Right lung (tissue), 10 donors: ENCODE measurements at places on chromosomes 5 and 9.

DNA sequence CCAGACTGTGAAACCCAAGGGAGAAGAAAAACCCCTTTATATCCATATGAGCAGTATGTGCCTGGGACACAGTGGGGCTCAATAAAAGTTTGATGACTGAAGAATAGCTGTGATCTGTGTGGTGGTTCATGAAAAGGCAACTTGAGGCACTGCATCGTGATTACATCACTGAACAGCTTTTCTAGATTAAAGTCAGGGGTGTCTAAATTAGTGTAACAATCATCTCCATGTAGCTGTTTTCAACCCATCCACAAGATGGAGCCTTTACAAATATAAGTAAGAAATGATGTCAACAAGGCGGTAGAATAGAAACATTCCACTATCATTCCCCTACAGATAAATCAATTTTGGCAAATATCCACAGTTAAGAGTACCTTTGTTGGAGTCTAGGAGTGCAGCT, 55.5 kb downstream of the PRRC1 start:
- no peak for DNase-seq

GRCh38 chr5:134083517-134083916, 31.0 kb upstream of the TCF7 start:
- DNase-seq = no peak

DNA sequence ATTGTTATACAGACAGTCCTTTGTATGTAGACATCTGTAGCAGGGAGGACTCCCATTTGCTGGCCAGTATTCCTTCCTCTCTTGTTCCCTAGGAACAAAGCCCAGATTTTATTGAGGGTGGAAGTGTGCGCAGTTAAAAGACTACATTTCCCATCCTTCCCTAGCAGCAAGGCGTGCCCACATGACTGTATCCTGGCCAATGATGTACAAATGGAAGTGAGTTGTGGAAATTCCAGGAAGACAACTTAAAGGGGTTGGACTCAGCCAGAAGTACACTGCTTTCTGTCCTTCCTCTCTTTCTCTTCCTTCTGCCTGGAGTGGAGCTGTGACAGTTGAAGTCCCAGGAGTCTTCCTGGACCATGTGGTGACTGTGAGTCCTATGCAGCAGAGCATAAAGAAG, 89.0 kb downstream of the HRH2 start:
- DNase-seq = no peak

- no peak for DNase-seq
These were observed 99.0 kb downstream of the TRIM36 start for GRCh38 chr5:115070737-115071136.

- DNase-seq = no peak
These were observed 4.6 kb upstream of the FBXL17 start for GRCh38 chr5:108386345-108387061.

DNA sequence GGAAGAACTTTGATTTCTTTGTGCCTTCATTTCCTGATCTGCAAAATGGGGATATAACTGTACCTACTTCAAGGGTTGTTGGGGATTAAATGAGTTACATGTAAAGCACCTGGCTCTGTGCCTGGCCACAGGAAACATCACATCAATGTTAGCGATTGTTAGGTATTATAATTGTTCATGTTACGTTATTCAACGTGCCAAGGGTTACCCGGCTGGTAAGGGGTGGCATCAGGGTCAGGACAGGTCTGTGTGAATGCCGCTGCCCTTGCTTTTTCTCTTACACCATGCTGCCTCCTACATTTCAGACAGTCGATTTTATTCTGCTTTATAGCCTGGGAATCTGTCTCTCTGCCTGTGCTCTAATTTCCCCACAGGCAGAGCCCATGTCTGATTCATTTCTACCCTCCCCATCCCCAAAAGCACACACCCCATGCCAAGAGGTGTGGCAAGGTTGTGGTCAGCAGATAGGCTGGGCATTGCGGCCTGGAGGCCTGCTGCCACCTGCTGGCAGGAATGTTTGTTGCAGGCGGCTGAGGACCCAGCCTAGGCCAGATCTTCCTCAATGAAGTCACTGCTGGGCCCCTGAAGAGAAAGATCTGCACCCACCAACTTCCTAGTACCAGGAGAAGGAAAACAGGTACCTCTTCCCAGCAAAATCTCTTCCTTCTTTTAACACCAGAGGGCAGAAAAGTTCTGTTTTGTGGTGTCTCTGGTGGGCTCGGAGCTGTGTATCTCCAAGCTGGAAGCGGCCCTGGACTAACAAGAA, 5.3 kb downstream of the ANKS6 start:
- DNase-seq = peak; percentile 73

DNA sequence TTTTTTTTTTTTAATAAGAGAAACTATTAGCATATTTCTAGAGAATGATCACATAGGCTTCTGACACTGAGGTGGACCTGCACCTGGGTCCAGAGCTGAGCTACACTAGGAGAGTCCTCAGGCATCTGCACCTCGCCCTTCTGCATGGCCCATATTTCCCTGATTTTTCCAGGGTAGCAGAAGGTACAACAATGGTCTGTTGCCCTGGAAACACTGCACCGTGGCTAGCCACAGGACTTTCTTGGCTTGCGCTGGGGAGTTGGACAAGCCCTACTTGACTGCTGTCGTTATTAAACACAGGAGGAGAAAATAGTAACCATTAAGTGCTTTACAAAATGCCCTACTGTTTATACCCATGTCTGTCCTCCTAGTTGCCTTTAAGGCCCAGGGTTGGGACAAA, 615.7 kb upstream of the MEF2C start:
- DNase-seq = no peak

GRCh38 chr9:88015606-88016005, 41.3 kb upstream of the CDK20 start:
- DNase-seq = no peak

GRCh38 chr5:60257596-60258271, 364.2 kb upstream of the PDE4D start:
- DNase-seq = peak; percentile 34

GRCh38 chr9:76542360-76542759, 83.4 kb downstream of the GCNT1 start:
- DNase-seq = no peak

DNA sequence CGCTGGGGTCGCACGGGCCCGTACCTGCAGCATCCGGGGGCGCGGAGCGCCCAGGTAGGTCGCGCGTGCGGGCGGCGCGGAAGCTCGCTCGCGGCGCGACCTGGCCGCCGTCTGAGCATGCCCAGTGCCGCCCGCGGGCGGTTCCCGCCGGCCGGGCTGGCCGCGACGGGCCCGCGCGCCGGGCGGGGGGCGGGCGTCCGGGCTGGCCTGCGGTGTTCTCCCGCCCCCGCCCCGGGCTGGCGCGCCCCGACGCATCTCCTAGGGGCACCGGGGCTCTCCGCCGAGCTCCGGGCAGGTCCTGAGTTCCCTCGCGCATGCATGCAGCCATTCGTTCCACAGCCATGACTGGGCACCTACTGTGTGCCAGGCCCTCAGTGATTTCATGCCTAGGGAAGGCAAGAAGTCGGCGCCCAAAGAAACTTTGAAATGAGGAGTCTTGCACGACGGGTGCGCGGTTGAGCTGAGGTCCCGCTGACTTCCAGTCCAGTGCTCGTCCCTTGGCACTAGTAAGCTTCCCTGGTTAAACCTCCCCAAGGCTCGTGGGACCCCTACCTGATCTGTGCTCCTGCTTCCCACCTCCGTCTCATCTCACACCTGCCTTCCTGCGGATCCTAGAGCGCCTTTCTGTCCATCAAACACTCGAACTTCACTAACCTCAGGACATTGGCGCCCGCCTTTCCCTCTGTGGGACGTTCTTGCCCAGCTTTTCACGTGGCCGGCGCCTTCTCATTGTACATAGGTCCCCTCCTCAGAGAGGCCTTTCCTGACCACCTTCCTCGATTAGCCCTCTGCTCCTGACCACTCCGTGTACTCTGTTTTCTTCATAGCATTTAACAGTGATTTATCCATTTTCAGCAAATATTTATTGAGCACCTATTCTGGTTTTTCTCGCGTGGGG, at the start of gene PTPN3:
TSS of gene PTPN3 (minus strand) at position 113 of the 898 bp plus-strand sequence. CDS start 34,873 bp downstream, outside the sequence.
- no peak for DNase-seq

DNA sequence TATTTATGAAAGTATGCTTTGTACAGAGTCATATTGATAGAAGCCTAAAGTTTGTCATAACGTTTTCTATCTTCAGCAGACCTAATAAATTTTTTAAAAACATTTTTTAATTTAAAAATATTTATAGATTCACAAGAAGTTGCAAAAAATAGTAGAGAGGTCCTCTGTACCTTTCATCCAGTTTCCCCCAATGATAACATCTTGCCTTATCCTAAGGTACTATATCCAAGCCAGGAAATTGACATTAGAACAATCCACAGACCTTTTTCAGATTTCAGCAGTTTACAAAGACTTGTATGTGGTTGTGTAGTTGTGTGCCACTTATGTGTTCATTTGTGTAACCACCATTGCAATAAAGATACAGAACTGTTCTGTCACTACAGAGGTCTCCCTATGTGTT, 88.5 kb downstream of the SLC12A2 start:
- no peak for DNase-seq

GRCh38 chr9:127679506-127679905, 27.3 kb upstream of the CFAP157 start:
- no peak for DNase-seq

- no peak for DNase-seq
These were observed 271.6 kb upstream of the MAP3K1 start for GRCh38 chr5:56543441-56544388.

DNA sequence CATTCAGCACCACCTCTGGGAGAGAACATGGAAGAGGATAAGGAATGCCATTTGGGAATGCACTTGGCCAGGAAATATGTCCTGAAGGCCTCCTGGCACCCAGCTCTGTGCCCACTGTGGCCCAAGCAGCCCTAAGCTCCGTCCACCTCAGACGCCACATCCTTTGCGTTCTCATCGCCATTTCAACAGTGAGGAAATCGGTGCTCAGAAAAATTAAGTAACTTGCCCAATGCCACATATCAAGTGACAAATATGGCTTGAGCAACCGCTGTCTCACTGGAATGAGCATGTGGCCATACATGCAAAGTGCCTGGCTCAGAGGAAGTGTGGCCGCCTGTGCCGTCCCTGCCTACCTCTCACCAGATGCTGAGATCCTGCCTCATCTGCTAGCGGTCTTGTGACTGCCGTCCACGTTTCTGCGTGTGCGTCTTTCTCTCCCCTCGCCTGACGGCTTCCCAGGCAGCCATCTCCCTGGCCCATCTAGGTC, 984 bp upstream of the DOK3 start:
- no peak for DNase-seq

DNA sequence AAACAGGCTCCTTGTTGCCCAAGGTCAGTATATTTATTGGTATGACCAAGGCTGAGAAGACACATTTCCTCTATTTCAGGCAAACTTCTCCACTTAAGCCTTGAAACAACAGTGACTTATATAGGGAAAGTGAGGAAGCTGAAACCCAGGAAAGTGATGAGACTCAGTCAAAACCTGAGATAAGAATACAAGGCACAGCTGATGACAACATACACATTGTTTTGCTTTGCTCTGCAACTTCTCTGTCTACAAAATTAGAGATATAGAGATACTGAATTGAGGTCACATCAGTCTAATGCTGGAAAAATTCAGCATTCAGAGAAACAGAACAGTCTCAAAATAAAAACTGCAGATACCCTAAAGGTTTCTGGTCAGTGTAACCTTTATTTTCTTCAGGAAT, 586.1 kb downstream of the DNAH5 start:
- no peak for DNase-seq

DNA sequence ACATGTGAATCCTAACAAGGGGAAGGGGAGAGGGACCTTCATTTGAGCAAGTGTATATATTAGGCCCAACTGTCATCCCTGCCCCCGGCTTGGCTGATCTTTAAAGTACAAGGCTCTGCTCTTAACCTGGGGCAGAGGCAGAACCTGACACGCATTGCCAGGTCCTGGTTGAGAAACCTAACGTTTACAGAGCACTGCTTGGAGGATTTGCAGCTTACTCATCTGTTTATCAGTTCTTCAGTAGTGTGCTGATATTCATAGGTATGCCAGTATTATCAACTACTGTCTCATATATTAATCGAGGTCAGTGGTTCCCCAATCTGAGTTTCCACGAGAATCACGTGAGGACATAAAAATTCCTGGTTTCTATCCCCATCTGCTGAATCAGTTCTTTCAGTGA, 50.4 kb downstream of the ACO1 start:
- no peak for DNase-seq

DNA sequence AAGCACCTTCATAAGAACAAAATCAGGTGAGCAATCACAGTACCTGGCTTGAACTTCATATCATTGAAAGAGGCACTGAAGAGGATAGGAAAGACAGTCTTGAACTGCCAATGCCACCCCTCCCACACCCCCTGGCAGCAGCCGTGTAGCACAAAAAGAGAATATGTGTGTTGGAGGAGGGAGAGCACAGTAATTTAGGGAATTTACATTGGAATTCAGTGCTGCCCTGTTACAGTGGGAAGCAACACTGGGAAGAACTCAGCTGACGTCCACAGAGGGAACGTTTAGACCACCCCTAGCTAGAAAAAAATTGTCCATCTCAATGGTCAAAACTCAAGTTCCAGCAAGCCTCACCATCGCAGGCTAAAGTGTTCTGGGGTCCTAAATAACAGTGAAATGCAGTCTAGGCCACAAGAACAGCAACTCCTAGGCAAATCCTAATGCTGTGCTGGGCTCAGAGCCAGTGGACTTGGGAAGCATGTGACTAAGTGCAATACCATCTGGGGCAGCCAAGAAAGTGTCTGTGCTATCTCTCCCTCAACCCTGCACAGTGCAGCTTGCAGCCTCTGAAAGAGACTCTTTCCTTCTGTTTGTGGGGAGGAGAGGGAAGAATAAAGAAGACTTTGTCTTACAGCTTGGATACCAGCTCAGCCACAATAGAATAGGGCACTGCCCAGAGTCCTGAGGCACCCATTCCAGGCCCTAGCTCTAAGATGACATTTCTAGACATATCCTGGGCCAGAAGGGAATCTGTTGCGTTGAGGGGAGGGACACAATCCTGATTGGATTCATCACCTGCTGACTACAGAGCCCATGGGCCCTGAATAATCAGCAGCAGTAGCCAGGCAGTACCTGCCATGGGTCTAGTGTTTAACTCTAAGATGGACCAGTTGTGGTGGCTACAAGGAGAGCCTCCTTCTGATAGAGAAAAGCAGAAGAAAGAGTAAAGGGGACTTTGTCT, 62.1 kb upstream of the VLDLR start:
- peak; percentile 93 for DNase-seq

- no peak for DNase-seq
These were observed 137.0 kb downstream of the WDR41 start for GRCh38 chr5:77355080-77355479.

- no peak for DNase-seq
These were observed 12.6 kb downstream of the ISL1 start for GRCh38 chr5:51395666-51396356.

DNA sequence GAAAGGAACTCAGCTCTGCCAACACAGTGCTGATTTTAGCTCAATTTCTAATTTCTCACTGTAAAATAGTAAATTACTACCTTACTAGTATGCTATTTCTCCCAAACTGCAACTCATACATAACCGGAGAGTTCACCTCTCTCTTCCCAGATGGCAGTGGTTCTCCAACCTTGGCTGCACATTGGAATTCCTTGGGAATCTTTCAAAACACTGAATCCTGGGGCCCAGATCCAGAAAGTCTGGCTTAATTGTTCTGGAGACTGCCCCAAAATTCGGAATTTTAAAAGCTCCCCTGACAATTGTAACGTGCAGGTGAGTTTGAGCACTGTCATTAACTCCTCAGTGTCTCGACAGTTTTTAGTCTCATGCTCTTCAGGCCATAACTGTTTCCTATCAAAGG, 100.3 kb downstream of the SLC1A3 start:
- no peak for DNase-seq
